ENCODE measurements at places on chromosomes 2 and 18. TPM values are rescaled to one million over a fixed set of nuclear protein-coding genes. Genes with fewer than 3 reads are reported as not detected.

GRCh38 chr2:88136817-88137216 lies 9.0 kb upstream of the FABP1 start:
- DNase-seq = no peak
- no peaks in the 10 kb centered on the region for H3K4me1 ChIP-seq

DNA sequence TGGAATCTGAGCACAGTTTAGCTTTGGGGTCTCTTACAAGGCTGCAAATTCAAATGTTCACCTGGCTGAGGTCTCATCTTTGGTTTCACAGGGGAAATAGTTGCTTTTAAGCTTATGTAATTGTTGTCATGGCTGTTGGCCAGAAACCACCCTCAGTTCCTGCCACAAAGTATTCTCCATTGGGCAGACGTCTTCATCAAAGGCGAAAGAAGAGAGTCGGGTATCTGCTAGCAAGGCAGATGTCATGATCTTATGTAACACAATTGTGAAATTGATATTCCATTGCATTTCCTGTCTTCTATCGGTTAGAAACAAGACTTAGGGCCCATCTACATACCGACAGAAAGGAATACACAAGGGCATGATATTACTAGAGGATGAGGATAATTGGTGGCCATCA lies 816.2 kb downstream of the MBD2 start:
- no peaks in the 10 kb centered on the region for H3K4me1 ChIP-seq
- no peak overlapping the region for H3K27ac ChIP-seq
- no peaks in the 10 kb centered on the region for H3K27me3 ChIP-seq
- H3K4me3 ChIP-seq = no peak overlapping the region
- no peaks in the 10 kb centered on the region for H3K36me3 ChIP-seq

CREG2 gene
- polyA plus RNA-seq = not detected

GRCh38 chr2:71778514-71778913 lies 325.2 kb downstream of the DYSF start:
- H3K36me3 ChIP-seq = no peaks in the 10 kb centered on the region
- H3K27me3 ChIP-seq = peaks cover 9% of the 10 kb centered on the region
- no peak overlapping the region for H3K4me3 ChIP-seq
- H3K4me1 ChIP-seq = no peaks in the 10 kb centered on the region
- no peak overlapping the region for H3K27ac ChIP-seq
- DNase-seq = no peak

ASB18 gene
- polyA plus RNA-seq = not detected

- H3K36me3 ChIP-seq = no peaks in the 10 kb centered on the region
- peak overlapping the region; percentile 85 for H3K27ac ChIP-seq
- H3K4me3 ChIP-seq = peak overlapping the region; percentile 79
- peaks cover 5% of the 10 kb centered on the region for H3K27me3 ChIP-seq
These were observed 87.7 kb downstream of the SH3YL1 start for GRCh38 chr2:175880-176820.

GRCh38 chr18:5238371-5238976 lies 41.4 kb upstream of the AKAIN1 start:
- no peak for DNase-seq
- H3K4me3 ChIP-seq = peak overlapping the region; percentile 94
- peaks cover 43% of the 10 kb centered on the region for H3K4me1 ChIP-seq

DNA sequence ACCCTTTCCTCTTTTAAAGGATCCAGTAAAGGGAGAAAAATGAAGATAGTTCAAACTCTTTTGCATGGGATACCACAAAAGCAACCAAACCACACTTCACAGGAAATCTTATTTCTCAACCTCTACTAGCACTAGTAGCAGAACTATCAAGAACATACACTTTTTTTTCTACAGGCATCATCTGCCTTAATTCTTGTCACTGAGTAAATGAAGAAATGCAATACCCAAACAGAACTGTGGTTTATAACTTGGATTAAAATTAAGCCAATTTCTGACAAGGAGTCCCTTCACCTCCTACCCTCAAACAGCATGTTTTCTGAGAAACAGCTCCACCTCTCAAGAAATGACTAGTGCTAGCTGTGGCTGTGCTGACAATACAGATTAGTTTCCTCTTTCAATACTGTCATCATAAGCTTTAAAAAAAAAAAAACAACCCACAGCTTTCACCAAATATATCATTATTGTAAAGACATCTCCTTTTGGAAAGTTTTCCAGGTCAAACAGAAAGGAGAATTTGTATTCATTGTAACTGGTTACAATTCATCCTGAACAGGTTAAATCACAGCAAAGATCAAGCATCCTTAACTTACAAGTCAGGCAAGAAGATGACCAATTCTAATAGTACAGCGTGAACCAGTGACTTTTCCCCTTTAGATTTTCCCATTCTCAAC lies 44.4 kb downstream of the PTPN2 start:
- H3K4me1 ChIP-seq = peaks cover 83% of the 10 kb centered on the region
- H3K4me3 ChIP-seq = peak overlapping the region; percentile 77
- peak; percentile 82 for DNase-seq
- peaks cover under 1% of the 10 kb centered on the region for H3K36me3 ChIP-seq
- peaks cover 6% of the 10 kb centered on the region for H3K27me3 ChIP-seq

GRCh38 chr18:23547846-23548245 lies 38.5 kb downstream of the NPC1 start:
- no peak overlapping the region for H3K4me3 ChIP-seq
- H3K27me3 ChIP-seq = peaks cover 7% of the 10 kb centered on the region
- peaks cover 46% of the 10 kb centered on the region for H3K36me3 ChIP-seq
- no peak for DNase-seq

GDF7 gene
- not detected for polyA plus RNA-seq

IL36B gene
- polyA plus RNA-seq = not detected

DNA sequence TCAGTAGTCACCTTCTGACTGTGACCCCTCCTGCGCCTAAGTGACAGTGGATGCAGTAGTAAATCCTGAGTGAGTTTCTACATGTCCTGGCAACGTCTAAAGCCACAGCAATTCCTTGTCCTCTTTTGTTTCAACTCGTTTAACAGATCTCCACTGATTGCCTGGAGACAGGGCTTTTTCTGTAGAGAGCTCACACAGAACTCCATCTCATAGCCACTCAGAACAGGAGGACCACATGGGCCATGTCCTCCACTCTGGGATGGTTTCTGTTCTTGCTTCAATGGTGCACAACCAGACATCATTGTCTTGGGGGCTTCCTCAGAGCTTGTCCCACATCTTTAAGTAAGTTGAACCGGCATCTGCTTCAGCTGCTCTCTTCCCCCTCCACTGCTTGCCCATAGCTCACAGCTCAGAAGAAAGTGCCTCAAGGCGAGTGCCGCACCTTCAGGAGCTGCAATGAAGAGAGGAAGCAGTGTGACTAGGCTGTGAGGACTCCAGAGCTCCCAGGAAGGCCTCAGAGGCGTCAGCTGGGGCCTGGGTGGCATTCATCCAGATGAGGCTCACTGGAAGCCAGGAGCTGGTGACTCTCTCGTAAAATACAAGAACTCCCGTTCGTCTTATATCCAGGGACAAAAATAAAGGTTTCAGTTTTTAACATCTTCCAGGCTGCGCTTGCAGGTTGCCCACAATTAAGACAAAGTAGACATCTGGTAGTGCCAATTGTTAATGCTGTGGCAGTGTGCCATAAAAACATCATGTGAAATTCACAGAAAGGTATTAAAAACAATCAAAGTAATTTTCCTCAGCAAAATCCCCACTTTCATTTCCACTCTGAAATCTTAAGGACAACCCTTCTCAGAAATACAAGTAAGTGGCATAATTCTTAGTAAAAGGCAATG lies 37.3 kb downstream of the ST3GAL5 start:
- DNase-seq = no peak
- H3K4me1 ChIP-seq = peaks cover 69% of the 10 kb centered on the region

AAMP gene
- 71.8 TPM for polyA plus RNA-seq

GKN2 gene
- not detected for polyA plus RNA-seq

DNA sequence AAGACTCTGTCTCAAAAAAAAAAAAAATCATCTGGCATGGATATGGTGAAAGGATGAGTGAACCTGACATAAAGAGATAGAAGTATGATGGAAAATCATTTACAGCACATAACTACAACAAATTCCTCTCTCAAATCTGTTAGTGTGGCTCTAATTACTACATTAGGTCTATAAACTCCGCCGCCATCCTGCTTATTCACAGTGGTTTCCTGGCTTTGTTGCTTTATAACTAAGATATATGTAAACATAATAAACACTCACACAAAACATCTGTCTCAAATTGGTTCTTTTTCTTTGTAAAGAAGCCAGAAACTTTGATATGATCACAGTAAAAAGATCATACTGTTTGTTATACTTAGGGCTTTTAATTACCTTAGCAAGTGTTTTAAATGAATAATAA lies 412.6 kb upstream of the FAM98A start:
- H3K27ac ChIP-seq = no peak overlapping the region
- DNase-seq = no peak
- H3K4me1 ChIP-seq = no peaks in the 10 kb centered on the region
- H3K36me3 ChIP-seq = no peaks in the 10 kb centered on the region
- H3K4me3 ChIP-seq = no peak overlapping the region

DNA sequence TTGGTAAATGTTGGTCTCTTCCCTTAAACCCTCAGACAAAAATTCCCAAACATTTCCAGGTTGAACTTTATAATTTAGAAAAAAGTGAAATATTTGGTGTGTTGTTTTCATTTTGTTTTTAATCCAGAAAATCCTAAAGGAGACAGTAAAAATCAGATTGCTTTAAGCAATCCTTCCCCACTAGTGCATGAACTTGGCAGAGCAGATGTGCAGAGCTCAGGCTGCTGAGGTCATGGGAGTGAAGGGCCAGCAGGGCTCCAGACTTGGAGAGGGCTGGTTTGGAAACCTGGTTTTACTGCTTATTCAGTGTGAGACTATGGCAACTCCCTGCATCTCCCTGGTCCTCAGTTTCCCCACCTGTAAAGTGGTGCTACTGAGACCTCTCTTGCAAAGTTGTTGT lies 66.7 kb upstream of the TEX51 start:
- no peaks in the 10 kb centered on the region for H3K4me1 ChIP-seq
- no peak overlapping the region for H3K4me3 ChIP-seq
- no peaks in the 10 kb centered on the region for H3K27me3 ChIP-seq
- no peak for DNase-seq
- no peaks in the 10 kb centered on the region for H3K36me3 ChIP-seq
- no peak overlapping the region for H3K27ac ChIP-seq

ABHD1 gene
- 5.5 TPM for polyA plus RNA-seq

- no peak overlapping the region for H3K4me3 ChIP-seq
- no peak for DNase-seq
- H3K27ac ChIP-seq = no peak overlapping the region
- peaks cover 10% of the 10 kb centered on the region for H3K4me1 ChIP-seq
- peaks cover 6% of the 10 kb centered on the region for H3K27me3 ChIP-seq
These were observed 42.1 kb downstream of the MTCL1 start for GRCh38 chr18:8747440-8747937.

- no peak for DNase-seq
- no peak overlapping the region for H3K27ac ChIP-seq
- H3K4me1 ChIP-seq = no peaks in the 10 kb centered on the region
- no peak overlapping the region for H3K4me3 ChIP-seq
These were observed 176.3 kb downstream of the TNS1 start for GRCh38 chr2:217826520-217826919.

- no peaks in the 10 kb centered on the region for H3K36me3 ChIP-seq
- no peak overlapping the region for H3K4me3 ChIP-seq
- peaks cover 5% of the 10 kb centered on the region for H3K4me1 ChIP-seq
These were observed 32.6 kb downstream of the MARCHF4 start for GRCh38 chr2:216339456-216340279.

- H3K27me3 ChIP-seq = peaks cover 14% of the 10 kb centered on the region
- no peaks in the 10 kb centered on the region for H3K36me3 ChIP-seq
- no peak for DNase-seq
These were observed 29.8 kb downstream of the MAPRE3 start for GRCh38 chr2:27000228-27000627.

FBXO48 gene
- polyA plus RNA-seq = 0.39 TPM

UGT1A8 gene
- not detected for polyA plus RNA-seq

GRCh38 chr2:197349699-197350098 lies 39.1 kb upstream of the ANKRD44 start:
- no peaks in the 10 kb centered on the region for H3K4me1 ChIP-seq
- no peak overlapping the region for H3K27ac ChIP-seq
- no peaks in the 10 kb centered on the region for H3K36me3 ChIP-seq
- DNase-seq = no peak
- peaks cover 3% of the 10 kb centered on the region for H3K27me3 ChIP-seq

UPP2 gene
- polyA plus RNA-seq = not detected

GRCh38 chr2:134104754-134105153 lies 149.1 kb upstream of the MGAT5 start:
- no peak for DNase-seq
- H3K4me3 ChIP-seq = no peak overlapping the region
- no peaks in the 10 kb centered on the region for H3K36me3 ChIP-seq
- H3K4me1 ChIP-seq = peaks cover 4% of the 10 kb centered on the region
- H3K27ac ChIP-seq = no peak overlapping the region
- peaks cover 4% of the 10 kb centered on the region for H3K27me3 ChIP-seq

GRCh38 chr2:203936535-203936934 lies at the start of gene ICOS:
Gene ICOS, plus strand, starts transcription at chr2:203936763. Its CDS starts 52 bp downstream, at chr2:203936815.
- H3K4me1 ChIP-seq = peaks cover 69% of the 10 kb centered on the region
- no peaks in the 10 kb centered on the region for H3K36me3 ChIP-seq
- no peak for DNase-seq
- peak within 1 kb of the TSS; percentile 13 for H3K27ac ChIP-seq

GRCh38 chr2:11516984-11517648 lies 16.7 kb upstream of the GREB1 start:
- DNase-seq = no peak
- H3K4me3 ChIP-seq = no peak overlapping the region
- H3K4me1 ChIP-seq = no peaks in the 10 kb centered on the region

TNFAIP6 gene
- not detected for polyA plus RNA-seq

DNA sequence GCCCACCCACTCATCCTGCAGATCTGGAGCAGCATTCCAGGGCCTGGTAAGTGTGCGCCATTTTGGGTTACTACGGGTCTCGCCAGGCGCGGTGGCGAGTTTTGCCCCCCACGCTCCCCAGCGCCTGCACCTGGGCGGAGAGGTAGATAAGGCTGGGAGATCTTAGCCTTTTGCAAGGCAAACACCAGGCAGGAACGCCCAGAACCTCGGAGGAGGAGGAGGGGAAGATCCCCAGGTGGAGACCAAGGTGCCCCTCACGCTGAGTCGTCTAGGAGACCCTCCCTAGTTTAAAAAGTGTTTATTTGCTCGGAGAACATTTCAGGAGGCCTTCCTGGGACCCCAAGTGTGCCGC lies 365 bp upstream of the RAMP1 start:
- peak overlapping the region; percentile 92 for H3K4me3 ChIP-seq
- H3K4me1 ChIP-seq = peaks cover 26% of the 10 kb centered on the region
- no peaks in the 10 kb centered on the region for H3K36me3 ChIP-seq
